ENCODE measurements at places on chromosomes 11 and 22.

DNA sequence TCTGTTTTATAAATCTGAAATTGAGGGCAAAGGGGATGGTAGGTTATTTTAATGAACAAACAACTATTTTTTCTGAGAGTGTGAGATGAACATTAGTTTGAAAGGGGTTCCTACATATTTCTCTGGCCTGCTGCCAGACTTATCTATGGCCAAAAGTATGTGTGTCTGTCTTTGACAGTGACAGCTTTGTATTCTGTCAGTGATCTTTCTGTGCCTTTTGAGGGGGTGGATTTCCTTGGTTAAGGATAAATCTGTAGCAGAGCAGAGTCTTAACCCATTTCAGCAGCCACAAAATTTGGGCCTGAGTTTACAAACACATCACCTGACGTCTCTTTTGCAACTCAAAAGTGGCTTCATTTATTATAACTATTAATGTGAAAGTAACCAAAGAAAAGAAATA lies 30.9 kb downstream of the ZFTA start:
- peak; percentile 10 for DNase-seq

GRCh38 chr11:44467931-44468330 lies 97.5 kb upstream of the CD82 start:
- DNase-seq, result no peak

DNA sequence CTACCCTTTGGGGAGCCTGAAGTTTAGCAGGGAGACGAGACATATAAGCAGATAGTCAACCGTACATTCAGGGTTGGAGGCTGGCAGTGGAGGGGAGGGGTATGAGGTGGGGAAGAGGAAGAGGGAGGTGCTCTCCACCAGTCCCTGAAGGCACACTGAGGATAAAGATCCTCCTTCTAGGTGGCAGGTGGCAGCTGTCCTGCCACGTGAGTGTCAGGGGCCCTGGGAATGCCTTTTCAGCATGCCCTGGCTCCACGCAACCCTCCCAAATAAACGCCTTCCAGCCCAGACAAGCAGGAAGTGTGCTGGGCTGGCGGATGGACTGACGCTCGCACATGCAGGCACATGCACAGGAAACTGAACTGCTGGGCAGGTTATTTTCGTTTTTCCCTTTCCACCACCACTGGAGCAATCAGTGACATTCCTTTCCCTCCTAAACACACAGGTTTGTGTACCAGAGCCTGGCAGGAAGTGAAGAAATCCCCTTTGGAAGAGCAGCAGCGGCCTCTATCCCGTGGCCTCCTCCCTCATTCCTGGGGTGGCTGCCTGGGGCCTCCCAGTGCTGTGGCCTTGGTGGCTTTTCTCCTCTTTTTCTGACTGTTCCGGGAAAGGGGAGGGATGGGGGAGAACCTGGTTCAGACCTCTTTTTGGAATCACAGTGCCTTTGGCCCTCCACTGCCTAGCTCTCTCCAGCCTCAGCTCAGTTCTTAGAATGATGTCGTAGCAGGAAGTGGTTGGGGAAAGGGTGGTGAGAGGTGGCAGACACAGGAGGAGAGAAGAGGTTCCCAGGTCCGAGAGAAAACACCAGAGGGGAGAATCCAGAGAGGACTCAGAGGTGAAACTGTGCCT lies 157.0 kb upstream of the TIMP3 start:
- DNase-seq, result peak; percentile 91

DNA sequence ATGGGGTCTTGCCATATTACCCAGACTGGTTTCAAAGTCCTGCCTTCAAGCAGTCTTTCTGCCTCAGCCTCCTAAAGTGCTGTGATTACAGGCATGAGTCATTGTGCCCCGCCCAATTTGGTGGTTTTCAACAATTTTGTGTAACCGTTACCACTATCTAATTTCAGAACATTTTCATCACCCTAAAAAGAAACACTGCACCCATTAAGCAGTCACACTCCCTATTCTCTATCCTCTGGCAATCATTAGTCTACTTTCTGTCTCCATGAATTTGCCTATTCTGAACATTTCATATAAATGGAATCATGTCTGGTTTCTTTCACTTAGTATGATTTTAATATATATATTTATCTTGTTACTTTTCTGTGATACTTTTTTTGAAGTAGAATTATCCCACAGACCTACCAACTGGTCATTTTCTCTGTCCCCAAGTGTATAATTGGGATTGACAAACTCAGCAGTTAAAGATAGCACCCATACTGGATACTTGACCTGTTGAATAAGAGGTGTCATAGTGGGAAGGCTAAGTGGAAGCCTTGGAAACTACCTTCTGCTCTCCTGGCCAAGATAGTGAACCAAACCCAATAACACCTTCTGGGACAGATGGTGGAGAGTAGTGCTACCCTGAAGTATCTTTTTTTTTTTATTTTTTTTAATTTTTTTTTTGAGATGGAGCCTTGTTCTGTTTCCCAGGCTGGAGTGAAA lies 64.8 kb downstream of the STIM1 start:
- DNase-seq, result no peak

DNA sequence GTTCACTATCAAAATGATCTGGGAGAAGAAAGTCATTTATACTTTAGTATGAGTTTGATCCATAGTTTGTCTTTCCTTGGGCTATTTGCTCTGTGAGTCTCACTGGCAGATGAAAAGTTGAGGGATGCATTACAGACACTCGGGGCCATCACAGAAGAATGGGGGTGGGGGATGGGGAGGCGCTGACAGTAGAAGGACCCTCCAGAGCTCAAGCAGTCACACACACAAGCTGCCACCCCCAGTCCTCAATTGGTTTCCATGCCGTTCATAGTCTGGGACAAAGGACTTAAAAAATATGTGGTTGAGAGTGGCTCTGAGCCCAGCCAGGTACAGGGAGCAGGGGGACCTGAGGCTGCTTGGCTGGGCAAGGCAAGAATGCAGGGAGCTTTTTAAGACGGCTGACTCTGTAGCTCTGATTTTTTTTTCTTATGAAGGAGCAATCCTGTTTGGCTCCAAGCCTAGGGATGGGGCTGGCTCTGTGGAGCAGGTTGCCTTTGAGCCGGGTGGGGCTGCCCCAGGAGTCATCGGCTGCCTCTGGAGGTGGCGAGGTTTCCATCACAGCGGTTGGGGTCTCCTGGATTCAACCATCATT lies 13.3 kb upstream of the ANO1 start:
- DNase-seq, result no peak

GRCh38 chr11:12417691-12418611 lies 40.6 kb downstream of the PARVA start:
- DNase-seq, result peak; percentile 63

DNA sequence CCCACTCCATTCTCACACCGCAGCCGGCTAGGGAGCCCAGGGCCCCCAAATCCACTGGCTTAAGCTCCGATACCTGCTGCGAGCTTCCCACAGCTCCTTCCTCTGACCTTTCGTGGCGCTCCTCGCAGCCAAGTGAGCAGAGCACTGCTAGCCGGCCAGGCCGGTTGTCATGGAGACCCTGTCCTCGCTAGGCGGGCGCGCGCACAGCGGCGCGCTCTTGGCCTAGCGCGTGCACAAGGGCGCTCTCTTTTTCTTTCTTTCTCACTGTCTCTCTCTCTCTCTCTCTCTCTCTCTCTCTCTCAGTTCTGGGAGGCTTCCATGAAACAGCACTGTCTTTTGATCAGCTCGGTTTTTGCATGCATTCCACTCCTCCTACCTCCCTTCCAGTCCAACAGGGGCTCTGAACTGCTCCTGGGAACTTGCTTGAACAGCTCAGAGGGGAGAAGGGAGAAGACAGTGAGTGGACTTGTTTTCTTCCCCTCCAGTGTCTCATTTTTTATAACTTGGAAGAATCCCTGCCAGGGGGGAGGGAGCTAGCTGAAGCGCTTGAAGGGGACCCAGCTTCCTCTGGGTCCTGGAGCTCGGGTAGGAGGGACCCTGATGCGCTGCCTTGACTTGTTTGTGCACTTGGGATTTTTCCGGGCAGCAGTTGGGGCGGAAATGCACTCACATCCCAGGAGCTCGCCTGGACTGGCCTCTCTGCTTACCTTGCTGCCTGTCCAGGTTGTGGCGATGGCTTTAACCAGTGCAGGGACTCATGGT lies 100.3 kb upstream of the AKIP1 start:
- DNase-seq, result peak; percentile 96

GRCh38 chr22:46890819-46891218 lies 128.4 kb downstream of the TBC1D22A start:
- no peak for DNase-seq

- no peak for DNase-seq
These were observed 10.7 kb upstream of the CD5 start for GRCh38 chr11:61091373-61092279.

DNA sequence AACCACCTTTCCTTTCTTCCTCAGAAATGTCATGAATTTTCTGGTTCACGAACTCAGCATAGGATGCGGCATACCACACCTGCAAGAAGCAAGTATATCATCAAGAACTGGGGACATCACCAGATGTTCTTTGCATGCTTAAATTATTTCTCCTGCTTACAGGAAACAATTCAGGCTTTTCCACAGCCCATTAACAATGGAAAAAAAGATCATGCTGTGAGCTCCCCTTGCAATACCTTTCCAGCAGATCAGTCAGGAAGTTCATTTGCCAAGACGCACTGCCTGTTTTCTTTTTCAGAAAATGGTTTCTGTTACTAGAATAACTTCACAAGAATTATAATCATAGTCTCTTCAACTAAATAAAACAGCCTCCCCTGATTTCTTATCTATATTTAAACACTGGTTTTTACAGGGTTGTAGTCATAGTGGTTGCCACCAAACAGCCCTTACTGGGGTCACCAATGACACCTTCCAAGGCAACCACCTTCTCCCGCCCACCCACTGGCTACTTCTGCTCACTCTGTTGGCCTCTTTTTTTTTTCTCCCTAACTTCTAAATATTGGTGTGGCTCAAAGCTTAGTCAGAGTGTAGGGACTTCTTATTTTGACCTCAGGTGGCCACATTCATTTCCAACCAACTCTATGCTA lies 42.3 kb upstream of the NFRKB start:
- peak; percentile 77 for DNase-seq

- DNase-seq, result peak; percentile 45
These were observed 26.8 kb upstream of the RAG1 start for GRCh38 chr11:36540998-36541397.

DNA sequence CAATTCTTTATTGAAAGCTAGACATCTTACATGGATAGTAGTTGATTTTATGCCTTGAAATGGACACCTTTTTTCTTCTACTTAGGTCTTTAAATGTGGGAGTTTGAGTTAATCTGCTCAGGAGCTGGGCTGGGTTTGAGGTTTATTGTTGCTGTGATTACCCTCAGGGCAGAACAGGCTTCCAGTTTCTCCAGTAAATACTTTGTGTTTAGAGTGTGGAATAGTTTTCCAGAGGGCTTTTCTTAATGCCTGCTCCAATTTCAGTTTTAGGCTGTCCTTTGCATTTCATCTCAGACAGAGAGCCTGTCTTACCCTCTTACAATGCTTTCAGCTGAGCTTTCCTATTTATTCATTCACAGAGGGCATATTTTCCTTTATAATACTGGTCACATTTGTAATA lies 69.9 kb upstream of the ADORA2A start:
- DNase-seq, result no peak

- no peak for DNase-seq
These were observed 18.8 kb downstream of the RASD2 start for GRCh38 chr22:35559354-35560005.
